ENCODE measurements at places on chromosomes 16 and 17.
A peak's percentile ranks its signal among the peaks of the same experiment; 100 is the strongest.

DNA sequence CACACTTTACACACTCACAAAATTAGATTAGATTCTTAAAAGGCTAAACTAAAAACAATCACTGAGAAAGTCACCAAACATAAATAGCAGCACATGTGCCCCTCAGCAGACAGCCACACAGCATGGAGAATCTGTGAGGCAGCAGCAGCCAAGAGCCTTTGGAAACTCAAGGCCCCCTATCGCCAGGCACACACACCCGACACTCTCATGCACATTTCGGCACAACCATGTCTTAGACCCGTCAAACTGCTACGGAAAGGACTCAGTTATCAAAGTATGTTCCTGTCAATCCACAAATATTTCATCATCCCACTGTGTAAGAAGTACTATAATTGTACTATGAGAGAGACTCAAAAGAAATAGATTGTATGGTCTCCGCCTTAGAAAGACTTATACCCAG, 20.9 kb downstream of the UBE2O start:
- no peak for DNase-seq

DNA sequence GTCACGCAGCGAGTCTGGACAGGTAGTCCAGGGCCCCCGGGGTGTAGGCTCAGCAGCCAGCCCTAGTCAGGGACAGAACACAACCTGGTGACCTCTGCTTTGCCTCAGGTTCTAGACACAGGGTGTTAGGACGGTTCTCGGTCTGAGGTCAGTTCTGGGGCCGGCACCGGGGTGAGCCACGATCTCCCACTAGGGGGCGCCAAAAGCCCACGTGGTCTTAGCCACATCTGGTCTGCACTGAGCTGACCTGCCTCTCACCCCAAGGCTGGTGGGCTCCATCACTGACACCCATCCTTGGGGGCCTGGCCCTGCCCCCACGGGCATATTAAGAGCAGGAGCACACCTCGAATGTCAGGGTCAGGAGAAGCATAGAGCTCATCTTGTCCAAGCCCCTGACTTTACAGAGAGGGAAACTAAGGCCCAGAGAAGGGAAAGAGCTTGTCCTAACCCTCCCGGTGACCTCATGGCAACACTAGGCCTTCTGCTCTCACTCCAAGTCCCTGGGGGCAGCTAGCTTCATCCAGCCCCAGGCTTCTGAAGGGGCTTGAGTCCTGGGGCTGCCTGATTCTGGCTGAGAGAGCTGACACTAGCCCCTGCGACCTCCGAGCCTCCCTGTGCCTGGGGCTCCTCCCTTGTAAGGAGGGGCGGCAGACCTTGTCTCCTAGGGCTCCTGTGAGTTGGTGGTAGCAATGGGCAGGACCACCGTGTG, 9.0 kb downstream of the SLC5A10 start:
- peak; percentile 93 for DNase-seq

DNA sequence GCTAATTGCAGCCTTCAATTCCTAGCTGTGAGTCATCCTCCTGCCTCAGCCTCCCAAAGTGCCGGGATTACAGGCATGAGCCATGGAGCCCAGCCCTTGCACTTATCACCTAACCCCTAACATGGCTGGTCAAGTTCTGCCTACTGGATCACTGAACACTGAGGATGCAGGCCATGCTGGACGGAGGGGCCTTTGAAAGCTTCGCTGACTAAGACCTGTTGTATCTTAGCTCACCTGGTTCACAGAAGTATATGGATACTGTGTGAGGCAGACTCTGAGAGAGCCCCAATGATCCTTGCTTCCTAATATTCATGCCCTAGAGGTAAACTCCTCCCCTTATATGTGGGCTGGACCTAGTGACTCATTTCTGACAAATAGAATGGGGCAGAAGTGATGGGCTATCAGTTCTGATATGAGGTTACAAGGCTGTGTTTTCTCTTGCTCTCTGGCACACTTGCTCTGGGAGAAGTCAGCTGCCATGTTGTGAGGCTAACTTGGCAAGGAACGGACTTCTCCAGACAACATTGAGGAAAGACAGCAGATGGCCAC, 11.7 kb upstream of the TMIGD1 start:
- no peak for DNase-seq

DNA sequence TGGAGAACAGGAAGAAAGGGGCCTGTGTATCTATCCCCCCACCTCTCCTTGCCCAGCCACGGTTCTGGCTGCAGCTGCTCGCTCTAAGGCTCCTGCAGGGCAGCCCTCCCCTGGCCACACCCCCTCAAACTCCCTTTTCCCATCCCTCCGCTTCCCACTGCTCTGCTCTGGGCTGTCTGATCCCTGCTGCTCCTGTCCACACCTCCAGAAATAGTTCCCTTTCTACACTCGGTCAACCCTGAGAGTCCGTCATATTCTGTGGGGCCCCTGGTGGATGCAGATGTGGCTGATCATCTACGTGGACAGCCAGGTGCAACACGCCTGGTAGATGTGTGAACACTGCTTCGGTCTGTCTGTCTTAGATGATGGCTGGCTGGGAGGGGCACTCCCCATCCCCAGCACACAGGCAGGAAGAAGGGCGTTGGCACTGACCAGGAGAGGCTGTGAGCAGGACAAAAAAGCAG, 19.3 kb upstream of the KRT19 start:
- DNase-seq, result no peak

DNA sequence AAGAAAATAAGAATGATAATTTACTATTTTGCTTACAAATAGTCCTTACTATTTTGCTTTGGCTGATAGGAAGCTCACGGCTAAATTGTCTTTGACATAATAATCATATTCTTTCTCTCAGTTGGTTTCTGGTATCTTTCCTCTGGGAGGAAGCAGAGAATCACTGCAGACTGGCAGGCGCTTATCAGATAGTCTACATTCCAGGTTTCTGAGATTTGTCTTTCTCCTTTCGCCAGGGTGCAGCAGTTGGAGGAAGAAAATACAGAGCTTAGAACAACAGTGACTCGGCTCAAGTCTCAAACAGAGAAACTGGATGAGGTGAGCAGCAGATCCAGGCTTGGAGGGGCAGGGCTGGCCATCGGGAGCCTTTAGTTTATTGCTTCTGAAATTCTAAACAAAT, 136.1 kb downstream of the RAB11FIP4 start:
- DNase-seq, result no peak

- no peak for DNase-seq
Observed at GRCh38 chr16:83147244-83147643, 520.5 kb downstream of the CDH13 start.

DNA sequence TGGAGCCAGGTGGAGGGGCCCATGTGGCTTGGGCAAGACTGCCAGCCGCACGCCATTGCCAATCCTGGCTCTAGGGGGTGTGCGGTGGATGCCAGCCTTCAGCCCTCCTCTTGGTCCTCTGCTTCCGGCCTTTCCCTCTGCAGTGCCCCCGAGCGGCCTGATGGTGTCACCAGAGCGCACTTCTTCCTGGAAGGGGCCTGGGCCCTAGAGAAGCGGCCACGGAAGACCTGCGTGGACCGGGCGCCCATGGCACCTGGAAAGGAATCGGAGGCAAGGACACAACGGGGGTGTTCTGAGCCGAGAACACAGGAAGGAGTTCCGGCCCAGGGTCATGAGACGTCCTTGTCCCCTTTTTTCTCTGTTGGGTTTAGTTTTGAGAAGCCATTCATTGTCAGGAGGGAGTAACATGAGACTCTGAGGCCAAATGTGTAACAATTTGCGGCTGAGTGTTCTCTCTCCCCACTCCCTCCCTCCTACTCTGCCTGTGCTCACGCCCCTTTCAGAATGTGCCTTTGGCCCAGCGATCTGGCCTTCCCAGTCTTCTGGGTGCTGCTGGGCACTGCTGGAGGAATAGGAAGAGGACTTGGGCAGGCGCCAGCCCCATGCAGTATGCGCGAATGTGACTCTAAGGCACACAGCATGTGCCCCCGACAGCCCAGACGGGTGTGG, 92.8 kb downstream of the IRX3 start:
- DNase-seq, result peak; percentile 92
